ENCODE measurements at places on chromosomes 5 and 9.

DNA sequence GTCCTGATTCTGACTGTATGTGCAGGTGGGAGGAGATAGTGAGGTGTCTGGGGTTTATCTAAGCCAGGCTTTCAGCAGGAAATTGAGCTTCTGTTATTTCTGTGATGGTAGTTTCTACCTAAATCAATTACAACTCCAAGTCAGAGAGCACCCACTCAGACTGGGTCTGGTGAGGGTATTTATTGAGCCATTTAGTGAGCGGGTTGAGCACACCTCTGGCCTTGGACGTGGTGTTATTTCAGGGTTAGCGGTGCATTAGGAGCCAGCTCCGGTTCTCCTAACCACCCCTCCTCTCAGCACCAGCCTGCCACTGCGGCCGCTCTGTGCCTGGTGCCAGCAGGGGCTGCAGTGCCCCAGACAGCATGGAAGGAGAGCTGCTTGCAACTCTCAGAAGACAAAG, 238.9 kb downstream of the CACNA1B start:
- DNase-seq: no peak

- peak; percentile 64 for DNase-seq
Observed at GRCh38 chr5:147822686-147823491, 8.6 kb downstream of the SPINK1 start.

- DNase-seq: no peak
Observed at GRCh38 chr9:130589754-130590153, 10.4 kb downstream of the FUBP3 start.

- no peak for DNase-seq
Observed at GRCh38 chr5:75078027-75078426, 25.7 kb upstream of the GCNT4 start.

DNA sequence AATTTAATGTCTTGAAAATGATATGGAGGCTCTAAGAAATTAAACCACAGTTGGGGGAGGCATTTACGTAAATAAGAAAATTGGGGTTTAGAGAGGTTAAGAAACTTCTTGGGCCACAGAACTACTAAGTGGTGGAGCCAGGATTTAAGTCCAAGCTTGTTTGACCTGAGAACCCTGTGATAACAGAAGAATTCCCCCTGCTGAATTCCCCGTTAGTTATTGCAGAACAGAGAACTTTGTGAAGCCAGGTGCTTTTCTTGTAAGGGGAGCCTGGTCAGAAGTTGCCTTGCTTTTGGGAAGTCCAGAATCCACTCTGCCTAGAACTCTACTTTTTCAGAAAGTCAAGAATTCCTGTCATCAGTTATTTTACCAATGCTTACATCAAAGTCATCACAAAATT, 309.3 kb upstream of the SEMA6A start:
- DNase-seq: no peak

GRCh38 chr9:135068776-135069415, 18.6 kb upstream of the OLFM1 start:
- no peak for DNase-seq

- no peak for DNase-seq
Observed at GRCh38 chr5:109853377-109853776, 163.7 kb downstream of the MAN2A1 start.

DNA sequence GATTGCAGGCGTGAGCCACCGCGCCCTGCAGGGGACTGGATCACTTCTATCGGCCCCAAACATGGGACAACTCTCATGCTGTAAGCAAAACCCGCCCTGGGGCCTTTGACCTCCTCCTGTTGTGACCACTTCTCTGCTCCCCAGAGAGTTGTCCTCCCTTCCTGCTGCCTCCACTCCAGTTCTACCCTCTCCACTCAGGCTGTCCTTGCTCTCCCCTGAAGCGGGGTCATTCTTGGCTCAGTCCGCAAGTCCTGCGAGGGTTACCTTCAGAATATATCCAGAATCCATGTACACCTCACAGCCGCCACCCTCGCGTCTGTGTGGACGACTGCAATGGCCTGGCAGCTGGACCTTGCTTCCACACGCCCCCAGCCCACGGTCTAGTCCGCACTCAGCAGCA, 273.7 kb downstream of the PBX3 start:
- no peak for DNase-seq

DNA sequence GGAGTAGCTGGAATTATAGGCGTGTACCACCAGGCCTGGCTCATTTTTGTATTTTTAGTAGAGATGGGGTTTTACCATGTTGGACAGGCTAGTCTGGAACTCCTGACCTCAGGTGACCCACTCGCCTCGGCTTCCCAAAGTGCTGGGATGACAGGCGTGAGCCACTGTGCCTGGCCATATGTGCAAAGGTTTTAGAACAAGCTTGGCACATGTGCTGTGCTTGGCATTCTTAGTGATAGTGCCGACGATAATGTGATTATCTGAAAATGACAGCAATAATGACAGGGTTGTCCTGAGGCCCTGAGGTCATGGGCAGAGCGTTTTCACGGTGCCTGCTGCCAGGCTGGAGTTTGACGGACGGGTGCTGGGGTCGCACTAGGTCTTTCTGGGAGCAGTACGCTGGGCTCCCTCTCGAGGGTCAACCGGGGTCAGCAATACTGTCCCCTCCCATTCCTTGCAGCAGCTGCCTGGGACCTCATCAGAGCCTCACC, 42.6 kb downstream of the HMCN2 start:
- DNase-seq: no peak

- DNase-seq: no peak
Observed at GRCh38 chr9:94507531-94508258, 47.2 kb upstream of the PCAT7 start.

- DNase-seq: no peak
Observed at GRCh38 chr9:112858625-112859147, 32.0 kb downstream of the SLC46A2 start.

- no peak for DNase-seq
Observed at GRCh38 chr5:23303435-23303834, 204.0 kb upstream of the PRDM9 start.

DNA sequence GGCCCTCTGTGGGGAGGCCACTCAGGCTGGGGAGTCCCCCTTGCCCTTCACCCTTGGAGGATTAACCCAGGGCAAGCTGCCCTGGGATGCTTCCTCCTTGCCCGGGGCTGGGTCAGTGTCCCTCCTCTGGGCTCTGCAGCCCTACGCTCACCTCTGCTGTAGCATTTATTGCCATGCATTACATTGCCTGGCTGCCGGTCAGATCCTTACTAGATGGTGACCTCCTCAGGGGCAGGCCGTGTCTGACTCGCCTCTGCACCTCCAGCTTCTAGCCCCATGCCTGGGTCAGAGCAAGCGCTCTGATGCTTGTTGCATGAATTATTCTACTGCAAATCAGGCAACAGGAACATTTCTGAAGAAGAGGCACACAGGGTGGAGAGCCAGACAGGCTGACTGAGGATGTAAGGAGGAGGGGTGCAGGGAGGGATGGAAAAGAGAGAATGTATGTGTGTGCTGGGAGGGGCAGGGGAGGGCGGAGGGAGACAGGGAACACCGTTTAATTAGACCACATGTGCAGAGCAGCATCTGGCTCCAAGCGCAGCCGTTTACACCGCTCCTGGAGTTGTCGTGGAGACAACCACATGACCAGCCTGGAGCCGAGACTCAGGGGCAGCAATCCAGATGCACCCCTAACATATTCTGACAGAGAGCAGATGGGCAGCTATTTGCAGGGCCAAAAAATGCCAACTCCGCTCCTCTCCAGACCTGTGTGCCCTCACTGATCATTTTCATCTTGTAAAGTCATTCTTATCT, 117.0 kb downstream of the CRB2 start:
- DNase-seq: no peak

DNA sequence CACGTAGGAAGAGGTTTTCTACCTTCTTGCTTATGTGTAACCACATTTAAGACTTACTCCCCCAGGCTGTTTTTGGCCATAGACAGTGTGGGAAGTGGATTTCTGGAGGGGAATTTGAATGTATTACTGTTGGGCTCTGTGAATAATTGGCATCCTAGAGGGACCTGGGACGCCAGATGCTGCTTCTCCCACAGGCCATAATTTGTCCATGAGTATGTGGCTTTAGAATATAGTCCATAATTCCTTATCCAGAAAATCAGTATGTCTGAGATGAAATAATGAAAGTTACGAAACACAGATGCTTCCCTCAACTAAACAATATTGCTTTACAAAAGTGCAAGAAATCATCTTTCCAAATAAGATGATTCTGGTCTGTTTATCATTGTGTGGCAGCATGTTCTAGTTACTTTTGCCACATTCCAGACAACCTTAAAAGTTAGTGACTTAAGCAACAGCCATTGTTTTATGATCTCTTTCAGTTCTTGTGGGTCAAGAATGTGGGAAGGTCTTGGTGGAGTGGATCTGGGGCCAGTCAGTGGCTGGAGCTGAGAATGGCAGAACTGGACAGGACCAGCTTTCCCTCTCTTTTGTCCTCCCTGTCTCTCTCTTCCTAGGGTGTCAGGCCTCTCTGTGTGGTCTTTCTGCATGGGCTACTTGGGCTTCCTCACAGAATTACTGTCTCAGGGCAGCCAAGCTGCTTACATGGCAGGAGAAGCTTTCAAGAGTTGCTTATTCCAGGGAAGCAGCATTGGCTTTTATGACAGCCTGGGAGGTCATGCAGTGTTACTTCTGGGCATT, 79.4 kb downstream of the FBXL7 start:
- DNase-seq: no peak

DNA sequence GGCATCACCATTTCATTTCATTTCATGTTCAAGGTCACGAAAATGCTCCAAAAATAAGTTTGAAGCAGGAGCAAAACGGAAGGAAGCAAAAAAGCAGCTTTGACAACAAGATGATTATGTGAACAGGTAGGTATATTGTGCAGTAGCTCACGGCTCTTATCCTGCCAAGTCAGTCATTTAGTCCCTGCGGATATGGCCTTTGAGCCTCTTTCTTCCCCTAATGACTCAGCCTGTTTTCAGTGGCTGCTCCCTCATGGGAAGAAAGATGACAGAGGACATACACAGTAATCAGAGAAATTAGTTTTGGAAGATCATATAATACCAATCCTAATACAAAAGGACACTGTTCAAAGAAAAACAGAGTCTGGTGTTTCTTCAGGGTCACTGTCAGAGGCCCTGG, 155.8 kb upstream of the GRAMD2B start:
- no peak for DNase-seq

- no peak for DNase-seq
Observed at GRCh38 chr5:34736445-34737115, 80.5 kb downstream of the RAI14 start.

DNA sequence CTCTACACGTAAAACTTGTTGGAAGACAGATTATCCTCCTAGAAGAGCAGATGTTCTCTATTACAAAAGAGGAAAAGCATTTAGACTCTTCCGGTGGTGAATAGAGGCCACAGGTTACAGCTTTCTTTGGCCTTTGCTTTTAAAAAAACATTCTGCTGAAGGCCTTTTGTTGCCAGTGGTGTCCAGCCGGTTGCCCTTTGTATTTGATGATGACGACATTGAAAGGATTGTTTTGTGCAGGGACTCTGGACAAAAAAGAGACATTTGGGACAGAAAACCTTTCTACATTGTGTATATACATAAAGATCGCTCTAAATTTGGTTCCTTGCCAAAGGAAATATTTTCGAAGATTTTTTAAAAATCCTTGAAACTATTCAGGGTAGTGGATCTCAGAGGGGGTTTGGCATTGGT, 180.3 kb downstream of the C9orf152 start:
- DNase-seq: no peak

DNA sequence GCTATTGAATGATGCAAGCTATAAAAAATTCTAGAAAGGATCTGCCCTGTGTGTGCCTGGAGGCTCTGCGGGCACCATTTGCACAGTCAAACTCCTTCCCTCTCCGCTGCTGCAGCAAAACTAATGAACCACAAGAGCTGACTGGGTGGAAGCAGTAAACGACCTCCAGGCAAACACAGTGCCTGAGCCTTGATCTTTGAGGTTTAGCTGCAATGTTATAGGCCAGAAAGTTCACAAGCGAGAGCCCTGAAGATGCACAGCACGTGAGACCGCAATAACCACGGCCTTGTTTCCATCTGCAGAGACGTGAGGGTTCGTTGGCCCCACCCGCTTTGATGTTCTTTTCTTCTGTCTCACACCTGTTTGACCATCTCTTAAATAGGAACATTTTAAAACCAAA, 69.2 kb upstream of the S1PR3 start:
- peak; percentile 83 for DNase-seq

GRCh38 chr5:174675916-174676315, 48.5 kb upstream of the MSX2 start:
- DNase-seq: no peak

DNA sequence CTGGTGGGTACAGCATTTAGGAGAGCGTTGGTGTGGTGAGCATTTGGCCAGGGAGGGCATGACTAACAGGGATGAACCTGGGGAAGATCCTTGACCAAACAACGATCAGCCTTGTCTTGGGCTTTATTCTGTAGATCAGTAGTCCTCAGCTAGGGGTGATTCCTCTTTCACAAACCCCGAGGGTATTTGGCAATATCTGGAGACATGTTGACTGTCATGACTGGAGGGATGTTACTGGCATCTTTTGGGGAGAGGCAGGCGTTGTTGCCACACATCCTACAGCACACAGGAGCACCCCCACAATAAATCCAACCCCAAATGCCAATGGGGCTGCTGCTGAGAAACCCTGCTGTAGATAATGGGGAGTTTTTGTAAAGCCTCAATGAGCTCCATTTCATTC, 43.9 kb downstream of the OSTF1 start:
- DNase-seq: no peak

DNA sequence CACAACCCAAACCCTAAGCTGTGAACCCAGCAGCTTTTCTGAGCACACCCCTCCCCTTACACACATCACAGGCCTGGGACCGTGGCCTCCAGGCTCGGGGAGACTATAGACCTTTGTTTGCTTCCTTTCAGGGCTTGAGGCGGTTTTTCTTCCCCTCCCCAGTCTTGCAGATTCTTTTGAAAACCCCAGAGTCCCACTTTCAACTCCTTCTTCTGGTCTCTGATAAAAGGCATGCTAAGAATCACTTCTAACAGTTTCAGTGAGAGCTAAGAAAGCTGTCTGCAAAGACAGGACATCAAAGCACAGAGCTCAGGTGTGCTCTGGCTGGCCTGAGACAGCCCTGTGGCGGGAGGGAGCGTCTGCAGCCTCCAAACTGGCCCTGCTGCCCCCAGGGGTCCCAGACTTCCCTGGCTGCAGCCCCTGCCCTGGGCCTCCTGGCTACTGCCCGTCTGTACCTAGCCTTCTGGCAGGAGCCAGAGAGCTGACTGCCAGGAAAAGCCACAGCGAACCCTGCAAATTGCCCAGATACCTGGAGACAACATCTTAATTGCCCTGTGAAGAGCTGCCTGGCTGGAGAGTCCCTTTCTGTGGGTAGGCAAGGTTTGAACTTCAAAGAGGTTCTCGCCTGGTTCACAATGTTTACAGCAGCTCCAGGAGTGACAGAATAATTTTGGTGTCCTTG, 138.9 kb downstream of the GADD45G start:
- DNase-seq: peak; percentile 83

DNA sequence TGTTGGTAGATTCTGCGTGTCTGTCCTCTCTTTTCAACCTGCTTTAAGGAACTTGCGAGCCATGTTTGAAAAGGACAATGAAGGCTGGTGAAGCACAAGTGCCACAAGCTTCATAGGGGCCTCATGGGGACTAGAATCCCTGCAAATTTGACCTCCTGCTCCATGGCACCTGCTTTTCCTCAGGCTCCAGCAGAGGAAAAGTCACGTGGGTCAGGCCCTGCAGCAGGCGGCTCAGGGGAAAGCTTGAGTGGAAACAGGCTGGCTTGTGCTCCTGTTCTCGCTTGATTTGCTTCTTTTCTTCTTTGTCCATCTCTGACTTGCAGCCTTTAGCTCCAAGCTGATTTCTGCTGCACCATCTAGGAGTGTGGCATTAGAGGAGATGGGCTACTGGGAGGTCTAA, 187.6 kb upstream of the MAST4 start:
- no peak for DNase-seq
